Progenitor cell of endocrine pancreas (in vitro differentiated cells): ENCODE measurements at places on chromosomes 13 and 19. TPM values are rescaled to one million over a fixed set of nuclear protein-coding genes. Genes with fewer than 3 reads are reported as not detected.

GRCh38 chr19:1248139-1248785 is at the start of gene MIDN:
TSS of gene MIDN (plus strand) at chr19:1248583. CDS start at chr19:1250297, 1,714 bp downstream.
- H3K4me1 ChIP-seq, result peaks cover 6% of the 10 kb centered on the region
- H3K4me3 ChIP-seq, result peak within 1 kb of the TSS; percentile 81
- no peaks in the 10 kb centered on the region for H3K27me3 ChIP-seq
- H3K27ac ChIP-seq, result peak within 1 kb of the TSS; percentile 97
- DNase-seq, result no peak

DNA sequence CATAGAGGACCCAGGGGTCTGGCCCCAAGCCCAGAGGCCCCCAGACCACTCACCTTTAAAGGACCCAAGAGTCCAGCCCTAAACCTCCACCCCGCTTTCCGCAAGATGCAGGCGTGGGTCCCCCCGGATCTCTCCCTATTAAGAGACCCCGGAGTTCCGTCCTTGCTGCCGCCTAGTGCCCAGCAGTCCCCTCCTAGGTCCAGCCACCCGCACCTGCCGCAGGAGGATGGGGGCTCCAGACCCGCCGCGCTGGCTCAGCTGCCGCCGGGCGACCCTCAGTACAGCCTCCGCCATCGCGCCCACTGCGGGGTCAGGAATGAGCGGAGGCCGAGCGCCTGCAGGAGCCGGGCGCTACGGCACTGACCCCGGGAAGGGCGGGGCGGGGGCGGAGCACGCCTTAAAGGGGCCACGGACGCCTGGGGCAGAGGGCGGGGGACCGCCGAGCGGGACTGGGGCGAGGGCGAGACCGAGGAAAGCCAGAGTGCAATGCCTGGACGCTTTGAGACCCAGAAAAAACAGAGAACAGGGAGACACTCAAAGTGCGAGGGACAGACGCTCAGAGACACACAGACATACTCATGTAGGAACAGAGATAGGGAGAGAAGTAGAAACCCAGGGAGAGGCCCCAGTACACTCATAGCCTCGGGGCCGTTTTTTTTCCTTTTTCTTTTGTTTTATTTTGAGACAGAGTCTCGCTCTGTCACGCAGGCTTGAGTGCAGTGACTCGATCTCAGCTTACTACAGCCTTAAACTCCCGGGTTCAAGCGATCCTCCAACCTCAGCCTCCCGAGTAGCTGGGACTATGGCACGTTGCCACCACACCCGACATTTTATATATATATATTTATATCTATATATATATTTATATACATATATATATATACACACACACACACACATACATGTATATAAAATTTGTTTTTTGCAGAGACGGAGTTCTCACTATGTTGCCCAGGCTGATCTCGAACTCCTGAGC is at the start of gene ETHE1:
Gene ETHE1, minus strand, starts transcription at position 318 of the 976 bp plus-strand sequence. Its CDS starts 24 bp downstream, at position 294.
- no peaks in the 10 kb centered on the region for H3K36me3 ChIP-seq
- peak within 1 kb of the TSS; percentile 91 for H3K4me3 ChIP-seq
- peaks cover 15% of the 10 kb centered on the region for H3K4me1 ChIP-seq
- H3K27me3 ChIP-seq, result peaks cover 2% of the 10 kb centered on the region
- peak within 1 kb of the TSS; percentile 77 for H3K27ac ChIP-seq

DNA sequence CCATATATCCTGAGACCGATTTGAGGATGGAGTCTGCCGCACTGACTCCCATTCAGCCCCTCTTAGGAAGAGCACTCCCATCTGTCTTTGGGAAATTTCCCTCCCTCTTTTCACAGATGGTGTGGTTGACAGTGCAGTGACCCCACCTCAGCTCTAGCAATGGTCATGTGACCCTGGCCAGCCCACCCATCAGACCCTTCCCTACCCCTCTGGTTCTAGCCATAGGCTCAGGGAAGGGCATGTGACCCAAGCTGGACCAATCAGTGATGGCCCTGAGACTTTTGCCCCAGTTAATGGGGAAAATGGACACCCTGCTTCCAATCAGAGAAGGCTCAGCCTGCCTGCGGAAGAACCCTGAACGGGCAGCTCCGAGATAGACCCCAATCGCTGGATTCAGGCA is 26.3 kb downstream of the IL12RB1 start:
- H3K36me3 ChIP-seq, result no peaks in the 10 kb centered on the region
- no peak overlapping the region for H3K4me3 ChIP-seq
- no peaks in the 10 kb centered on the region for H3K4me1 ChIP-seq
- peaks cover 16% of the 10 kb centered on the region for H3K27me3 ChIP-seq

DNA sequence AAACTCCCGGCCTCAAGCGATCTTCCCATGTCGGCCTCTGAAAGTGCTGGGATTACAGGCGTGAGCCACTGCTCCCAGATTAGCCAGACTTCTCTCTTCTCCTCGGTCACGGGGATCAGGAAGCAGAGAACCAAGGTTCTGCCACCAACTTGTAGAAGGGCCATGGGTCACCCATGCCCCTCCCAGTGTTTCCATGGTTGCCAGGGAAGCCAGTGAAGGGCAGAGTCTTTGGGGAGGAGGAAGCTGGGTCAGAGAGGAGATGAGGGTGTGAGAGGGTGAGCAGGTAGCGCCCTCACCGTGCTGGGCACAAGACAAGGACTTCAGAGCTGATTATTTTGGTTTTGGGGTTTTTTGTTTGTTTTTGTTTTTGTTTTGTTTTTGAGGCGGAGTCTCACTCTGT is 77.1 kb downstream of the GNG7 start:
- no peak overlapping the region for H3K27ac ChIP-seq
- no peak overlapping the region for H3K4me3 ChIP-seq
- peaks cover 2% of the 10 kb centered on the region for H3K4me1 ChIP-seq
- H3K36me3 ChIP-seq, result peaks cover 2% of the 10 kb centered on the region

- no peak overlapping the region for H3K27ac ChIP-seq
- H3K27me3 ChIP-seq, result no peaks in the 10 kb centered on the region
- no peak for DNase-seq
- no peak overlapping the region for H3K4me3 ChIP-seq
- H3K36me3 ChIP-seq, result peaks cover 5% of the 10 kb centered on the region
Measured at GRCh38 chr13:75785130-75785529, 149.0 kb downstream of the LMO7 start.

The RABAC1 gene
- total RNA-seq, result 86.6 and 87.7 TPM in 2 replicates

GRCh38 chr13:41130356-41130755 is 2.2 kb downstream of the KBTBD6 start:
- H3K27me3 ChIP-seq, result no peaks in the 10 kb centered on the region
- H3K27ac ChIP-seq, result no peak overlapping the region
- peak overlapping the region; percentile 96 for H3K4me3 ChIP-seq
- no peak for DNase-seq

The PIH1D1 gene
- 125 TPM in 2 replicates for total RNA-seq

The CNN1 gene
- total RNA-seq, result 3.2 and 9.0 TPM in 2 replicates

The ZSCAN22 gene
- total RNA-seq, result 4.6 TPM in 2 replicates

GRCh38 chr13:111632906-111633305 is 312.5 kb downstream of the TEX29 start:
- peaks cover 72% of the 10 kb centered on the region for H3K27me3 ChIP-seq
- no peaks in the 10 kb centered on the region for H3K36me3 ChIP-seq
- no peak for DNase-seq
- peaks cover 6% of the 10 kb centered on the region for H3K4me1 ChIP-seq

DNA sequence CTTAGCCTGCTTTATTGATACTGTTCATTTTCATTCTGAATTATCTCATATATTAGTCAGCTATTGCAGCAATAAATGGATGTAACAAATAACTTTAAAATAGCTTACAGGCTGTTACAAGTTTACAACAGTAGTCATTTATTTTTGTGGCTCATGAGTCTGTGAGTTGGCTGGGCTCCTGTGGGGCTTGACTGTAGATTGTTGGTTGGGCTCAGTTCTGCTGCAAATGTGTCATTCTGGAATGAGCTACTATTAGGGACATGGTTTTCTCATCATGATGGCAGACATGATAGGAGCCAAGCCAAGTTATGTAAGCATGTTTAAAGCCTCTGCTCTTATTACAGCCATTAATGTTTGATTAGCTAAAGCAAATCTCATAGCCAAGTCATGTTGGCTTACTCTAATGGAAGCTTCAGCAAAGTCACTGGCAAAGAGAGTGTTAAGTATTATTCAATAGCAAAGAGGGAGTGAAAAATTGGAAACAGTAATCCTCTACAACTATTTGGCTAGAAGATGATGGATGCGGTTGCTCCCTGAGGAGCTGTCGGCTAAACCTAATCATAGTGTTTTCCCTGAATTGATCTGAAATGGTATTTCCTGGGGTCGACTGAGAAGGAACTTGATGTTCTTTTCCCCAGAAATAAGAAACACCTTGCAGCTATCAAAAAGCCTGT is 391.3 kb downstream of the TDRD3 start:
- peaks cover 1% of the 10 kb centered on the region for H3K4me1 ChIP-seq
- H3K27ac ChIP-seq, result no peak overlapping the region
- H3K27me3 ChIP-seq, result no peaks in the 10 kb centered on the region
- no peak overlapping the region for H3K4me3 ChIP-seq
- no peaks in the 10 kb centered on the region for H3K36me3 ChIP-seq
- no peak for DNase-seq

DNA sequence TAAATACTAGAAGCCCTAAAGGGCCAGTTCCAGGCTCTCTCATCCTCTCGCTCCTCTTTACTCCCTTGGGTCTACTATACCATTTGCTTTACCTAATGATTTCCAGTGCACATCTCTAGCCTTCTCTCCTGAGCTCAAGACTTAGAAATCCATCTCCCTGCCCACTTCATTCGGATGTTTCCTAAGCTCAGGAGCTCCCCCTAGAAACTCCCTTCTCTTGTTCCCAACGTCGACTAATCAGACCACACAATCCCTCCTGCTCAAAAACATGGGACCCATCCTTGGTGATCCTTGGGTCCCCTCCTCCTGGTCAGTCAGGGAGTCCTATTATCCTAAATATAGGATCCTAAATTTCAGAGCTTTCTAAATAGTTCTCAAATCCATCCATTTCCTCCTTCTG is 21.1 kb upstream of the STK24 start:
- DNase-seq, result no peak
- H3K4me3 ChIP-seq, result no peak overlapping the region
- no peaks in the 10 kb centered on the region for H3K36me3 ChIP-seq
- H3K27me3 ChIP-seq, result no peaks in the 10 kb centered on the region

The CEACAM8 gene
- total RNA-seq, result not detected in 2 replicates

The CEACAM21 gene
- not detected in 2 replicates for total RNA-seq

GRCh38 chr13:77532983-77533382 is 2.5 kb upstream of the SCEL start:
- H3K4me3 ChIP-seq, result no peak overlapping the region
- H3K27ac ChIP-seq, result no peak overlapping the region
- H3K4me1 ChIP-seq, result peaks cover 4% of the 10 kb centered on the region

DNA sequence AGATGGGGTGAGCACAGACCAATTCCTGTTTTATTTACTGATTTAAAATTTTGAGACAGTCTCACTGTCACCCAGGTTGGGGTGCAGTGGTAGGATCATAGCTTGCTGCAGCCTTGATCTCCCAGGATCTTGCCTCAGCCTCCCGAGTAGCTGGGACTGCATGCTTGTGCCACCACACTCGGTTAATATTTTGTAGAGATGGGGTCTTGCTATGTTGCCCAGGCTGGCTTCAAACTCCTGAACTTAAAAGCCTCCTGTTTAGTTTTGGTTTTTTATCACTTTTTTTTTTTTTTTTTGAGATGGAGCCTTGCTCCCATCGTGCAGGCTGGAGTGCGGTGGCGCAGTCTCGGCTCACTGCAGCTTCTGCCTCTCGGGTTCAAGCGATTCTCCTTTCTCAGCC is 4.7 kb downstream of the UBA52 start:
- no peak overlapping the region for H3K27ac ChIP-seq
- peaks cover 12% of the 10 kb centered on the region for H3K4me1 ChIP-seq
- no peak overlapping the region for H3K4me3 ChIP-seq
- H3K36me3 ChIP-seq, result peaks cover 10% of the 10 kb centered on the region
- DNase-seq, result no peak

The TEKTIP1 gene
- 3.8 and 4.0 TPM in 2 replicates for total RNA-seq

The IGFL2 gene
- total RNA-seq, result not detected in 2 replicates

DNA sequence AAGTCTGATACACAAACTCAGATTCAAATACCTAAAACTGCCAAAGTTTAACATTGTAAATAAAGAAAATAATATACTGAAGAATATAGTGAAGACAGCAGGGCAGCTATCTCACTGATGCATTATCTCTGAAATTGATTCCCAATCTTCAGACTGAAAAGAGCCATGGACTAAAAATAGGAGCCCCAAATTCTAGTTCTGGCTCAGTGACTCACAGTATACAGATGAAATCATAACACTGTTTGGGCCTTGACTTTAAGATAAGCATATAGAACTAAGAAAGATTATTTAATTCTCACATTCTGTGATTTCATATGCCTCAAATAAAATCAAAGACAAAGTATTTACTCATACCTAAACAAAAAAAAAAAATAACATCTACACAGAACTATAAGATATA is 53.9 kb downstream of the RBM26 start:
- H3K4me1 ChIP-seq, result no peaks in the 10 kb centered on the region
- no peak overlapping the region for H3K27ac ChIP-seq
- peaks cover 18% of the 10 kb centered on the region for H3K36me3 ChIP-seq
- no peak overlapping the region for H3K4me3 ChIP-seq

The TUBA3C gene
- total RNA-seq, result not detected in 2 replicates

- no peak overlapping the region for H3K4me3 ChIP-seq
- no peaks in the 10 kb centered on the region for H3K36me3 ChIP-seq
- no peaks in the 10 kb centered on the region for H3K27me3 ChIP-seq
Measured at GRCh38 chr13:46126552-46127357, 21.9 kb upstream of the CPB2 start.

The IFNL1 gene
- total RNA-seq, result not detected in 2 replicates

- DNase-seq, result no peak
- peaks cover 21% of the 10 kb centered on the region for H3K36me3 ChIP-seq
- peaks cover 25% of the 10 kb centered on the region for H3K4me1 ChIP-seq
- no peaks in the 10 kb centered on the region for H3K27me3 ChIP-seq
Measured at GRCh38 chr19:58279925-58280316, 1.2 kb downstream of the ZNF8 start.

- no peak for DNase-seq
- peaks cover 7% of the 10 kb centered on the region for H3K4me1 ChIP-seq
- H3K27me3 ChIP-seq, result no peaks in the 10 kb centered on the region
- no peak overlapping the region for H3K4me3 ChIP-seq
Measured at GRCh38 chr13:79989217-79989661, 351.7 kb downstream of the SPRY2 start.

DNA sequence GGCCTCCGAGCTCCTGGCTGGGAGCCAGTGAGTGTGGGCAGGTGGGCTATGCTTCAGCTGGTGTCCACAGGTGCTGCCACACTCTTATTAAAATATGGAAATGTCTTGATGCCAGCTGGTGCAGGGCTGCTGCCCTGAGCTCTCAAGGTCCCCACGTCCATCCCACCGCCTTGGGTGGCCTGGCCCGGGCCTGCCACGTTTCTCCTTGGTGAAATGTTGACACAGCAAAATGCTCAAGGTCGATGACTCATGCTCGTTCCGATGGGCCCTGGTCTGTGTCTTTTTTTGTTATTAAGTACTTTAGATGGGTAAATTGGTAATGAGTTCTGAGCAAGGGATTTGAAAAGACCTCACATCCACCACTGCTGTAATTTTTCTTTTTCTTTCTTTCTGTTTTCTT is 524.7 kb downstream of the MYO16 start:
- DNase-seq, result no peak
- H3K4me1 ChIP-seq, result peaks cover 8% of the 10 kb centered on the region
- H3K27ac ChIP-seq, result no peak overlapping the region
- H3K27me3 ChIP-seq, result peaks cover 38% of the 10 kb centered on the region
- H3K4me3 ChIP-seq, result no peak overlapping the region

The POU2F2 gene
- 0.89 and 1.6 TPM in 2 replicates for total RNA-seq

- H3K36me3 ChIP-seq, result peaks cover 2% of the 10 kb centered on the region
- DNase-seq, result no peak
Measured at GRCh38 chr13:26343816-26344215, 89.9 kb downstream of the CDK8 start.
